ENCODE measurements at places on chromosomes 7 and 10.

- no peak for DNase-seq
Observed at GRCh38 chr10:35783305-35783838, 141.3 kb upstream of the FZD8 start.

GRCh38 chr7:108456845-108457540, 757 bp upstream of the NRCAM start:
- no peak for DNase-seq

- DNase-seq, result no peak
Observed at GRCh38 chr7:133207687-133208086, 45.2 kb upstream of the EXOC4 start.

DNA sequence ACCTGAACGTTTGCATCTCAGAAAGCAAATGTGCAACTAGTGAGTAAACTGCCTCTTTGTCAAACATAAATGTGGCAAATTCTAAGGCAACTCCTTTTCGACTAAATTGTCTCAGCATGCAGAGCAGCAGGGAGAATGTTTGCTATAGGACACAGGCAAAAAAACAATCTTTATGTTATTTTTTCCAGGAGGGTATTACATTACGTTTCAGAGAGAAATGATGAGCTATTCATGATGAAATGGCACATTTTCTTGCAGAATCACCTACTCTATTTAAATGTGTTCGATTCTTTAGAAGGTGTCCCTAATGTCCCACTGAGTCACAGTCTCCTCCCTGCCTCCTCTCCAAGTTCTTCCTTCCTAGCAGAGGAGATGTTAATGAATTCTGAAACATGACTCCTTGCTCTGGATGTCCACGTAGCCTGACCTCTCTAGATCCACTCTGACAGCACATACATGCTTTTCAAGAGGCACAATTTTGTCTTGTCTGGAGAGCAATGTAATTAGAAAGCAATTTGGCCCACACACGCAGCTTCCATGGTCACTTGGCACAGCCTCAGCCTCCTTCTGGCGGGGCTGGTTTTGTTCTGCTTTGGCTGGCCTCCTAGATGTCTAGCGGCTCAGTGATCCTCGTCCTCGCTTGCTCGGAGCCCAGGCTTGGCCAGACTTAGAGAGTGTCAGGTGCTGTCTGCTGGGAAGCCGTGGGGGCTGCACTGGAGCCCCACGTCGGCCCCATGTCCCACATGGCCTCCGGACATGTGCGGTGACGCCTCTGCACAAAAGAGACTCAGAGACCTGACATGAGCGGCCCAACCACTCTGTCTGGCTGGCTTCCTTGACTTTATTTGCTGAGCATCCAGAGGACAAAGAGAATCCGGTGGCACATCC, 125.7 kb upstream of the ZNF438 start:
- DNase-seq, result peak; percentile 86

DNA sequence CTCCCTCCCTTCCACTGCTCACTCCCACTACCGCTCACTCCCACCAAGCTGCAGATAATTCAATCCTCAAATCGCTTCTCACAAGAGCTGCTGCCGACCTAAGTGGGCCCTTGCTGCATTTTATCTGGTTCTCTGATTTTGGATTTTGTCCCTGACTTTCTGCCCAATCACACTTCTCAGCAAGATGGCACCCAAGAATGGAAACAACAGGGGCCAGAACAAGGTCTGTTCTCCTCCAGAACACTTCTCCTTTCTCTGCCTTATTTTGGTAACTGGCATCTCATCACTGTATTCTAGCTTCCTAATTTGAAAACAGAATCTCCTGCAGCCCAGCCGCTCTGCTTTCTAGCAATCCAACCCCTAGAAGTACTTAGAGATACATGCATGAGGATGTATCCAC, 172.8 kb downstream of the GRID1 start:
- DNase-seq, result no peak

- DNase-seq, result no peak
Observed at GRCh38 chr7:66206934-66207240, 1.8 kb downstream of the TPST1 start.

DNA sequence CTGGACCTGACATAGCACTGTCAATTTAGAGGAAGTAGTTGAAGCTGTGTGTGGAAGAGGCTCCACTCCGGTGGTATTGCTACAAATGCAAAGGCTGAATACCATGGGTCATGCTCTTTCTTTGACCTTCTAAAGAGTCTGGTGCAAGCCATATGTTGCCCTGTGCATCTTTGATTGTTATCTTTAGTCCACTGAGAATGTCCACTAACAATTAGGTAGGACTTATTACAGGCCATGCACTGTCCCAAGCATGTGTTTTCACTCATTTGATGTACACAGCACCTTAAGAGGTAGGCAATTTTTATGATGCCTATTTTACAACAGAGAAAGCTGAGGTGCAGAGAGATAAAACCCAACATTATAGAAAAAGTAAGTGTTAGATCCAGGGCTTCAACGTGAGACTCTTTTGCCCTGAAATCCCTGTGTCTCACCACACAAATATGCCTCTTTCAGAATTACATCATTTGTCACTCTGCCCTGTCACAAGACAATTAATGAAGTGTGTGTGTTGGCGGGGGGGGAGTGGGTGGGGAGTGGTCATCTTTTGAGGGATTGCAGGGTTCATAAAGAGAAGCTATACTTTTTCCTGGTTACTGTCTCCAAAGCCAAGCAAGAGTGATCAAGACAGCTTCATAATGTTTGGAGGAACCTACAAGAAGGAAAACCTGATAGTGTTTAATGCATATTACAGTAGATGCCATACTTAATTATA, 637.6 kb upstream of the IGFBP3 start:
- DNase-seq, result no peak

DNA sequence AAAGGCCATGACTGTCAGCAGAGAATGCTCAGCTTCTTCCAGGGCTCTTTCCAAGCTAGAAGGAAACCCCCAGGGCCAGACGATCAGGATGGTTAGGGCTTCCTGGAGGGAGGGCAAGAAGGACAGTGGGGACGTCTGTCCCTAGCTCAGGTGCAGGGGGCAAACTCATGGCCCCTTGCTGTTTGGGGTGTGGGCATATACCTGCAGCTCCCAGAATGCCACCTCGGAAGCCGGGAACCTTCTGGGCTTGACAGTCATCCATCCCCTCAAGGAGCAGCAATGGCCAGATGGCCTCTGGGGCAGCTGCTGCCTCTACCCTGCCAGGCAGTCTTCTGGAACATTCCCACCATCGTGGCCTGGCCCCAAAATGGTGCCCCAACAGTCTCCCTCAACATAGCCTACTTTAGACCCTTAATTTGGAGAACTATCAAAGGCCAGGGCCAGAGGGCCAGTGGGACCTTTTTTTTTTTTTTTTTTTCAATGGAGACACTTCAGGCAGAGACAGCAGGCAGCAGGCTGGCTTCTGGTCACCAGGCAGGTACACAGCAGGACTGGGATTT, 40.2 kb upstream of the ZMIZ1 start:
- DNase-seq, result no peak

- no peak for DNase-seq
Observed at GRCh38 chr10:3235996-3236510, 63.5 kb upstream of the PITRM1 start.

DNA sequence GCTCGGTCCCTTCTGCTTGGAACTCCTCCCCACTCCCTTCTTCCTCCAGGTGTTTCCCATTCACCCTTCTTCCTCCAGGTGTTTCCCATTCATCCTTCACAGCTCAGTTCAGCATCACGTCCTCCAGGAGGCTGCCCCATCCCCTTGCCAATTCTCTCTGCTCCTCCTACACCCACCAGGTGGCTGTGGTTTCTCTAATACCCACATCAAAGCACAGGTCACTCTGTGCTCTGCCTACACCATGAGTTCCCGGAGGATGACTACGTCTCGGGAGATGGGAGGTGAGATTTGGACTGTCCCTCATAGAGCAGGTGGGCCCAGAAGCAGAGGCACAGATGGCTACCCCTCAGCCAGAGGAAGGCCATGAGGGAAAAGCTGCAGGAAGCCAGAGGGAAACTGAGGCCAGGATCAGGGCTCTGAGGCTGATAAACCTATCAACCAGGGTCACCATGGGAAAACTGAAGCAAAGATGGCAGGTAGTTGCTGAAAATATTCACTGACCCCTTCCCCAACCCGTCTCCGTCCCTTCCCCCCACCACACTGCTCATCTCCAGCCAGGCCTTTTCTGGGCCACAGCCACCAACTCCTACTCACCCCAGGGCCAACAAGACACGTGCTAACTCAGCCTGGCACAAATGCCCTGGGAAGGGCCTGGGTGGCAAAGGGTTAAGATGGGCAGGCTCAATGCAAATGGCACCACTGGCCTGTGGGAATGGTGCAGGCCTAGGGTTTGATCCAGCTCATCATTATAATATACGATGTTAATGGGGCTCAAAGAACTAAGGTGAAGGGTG, 56.6 kb upstream of the CPXM2 start:
- no peak for DNase-seq

- DNase-seq, result no peak
Observed at GRCh38 chr10:10626734-10627133, 390.9 kb upstream of the CELF2 start.

- DNase-seq, result no peak
Observed at GRCh38 chr7:94392393-94392786, 2.3 kb upstream of the COL1A2 start.

- no peak for DNase-seq
Observed at GRCh38 chr7:85890244-85890811, 703.5 kb upstream of the SEMA3D start.

DNA sequence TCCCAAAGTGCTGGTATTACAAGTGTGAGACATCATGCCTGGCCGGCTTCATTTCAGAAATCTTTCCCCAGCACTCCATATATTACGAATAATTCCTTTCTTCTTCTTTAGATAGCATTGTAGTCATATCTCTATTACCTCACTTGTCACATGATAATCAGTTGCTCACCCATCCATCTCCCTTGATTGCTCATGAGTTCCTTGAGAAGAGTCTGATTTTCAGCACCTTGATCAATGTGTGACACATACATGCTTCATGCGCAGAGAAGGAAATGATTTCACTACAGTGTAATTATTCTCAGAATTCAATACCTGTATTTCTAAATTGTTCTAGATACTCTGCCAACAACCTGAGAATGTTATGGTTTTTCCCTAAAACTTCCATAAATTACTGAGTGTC, 26.7 kb upstream of the GGCT start:
- no peak for DNase-seq

- no peak for DNase-seq
Observed at GRCh38 chr7:137453356-137453755, 109.8 kb upstream of the PTN start.

DNA sequence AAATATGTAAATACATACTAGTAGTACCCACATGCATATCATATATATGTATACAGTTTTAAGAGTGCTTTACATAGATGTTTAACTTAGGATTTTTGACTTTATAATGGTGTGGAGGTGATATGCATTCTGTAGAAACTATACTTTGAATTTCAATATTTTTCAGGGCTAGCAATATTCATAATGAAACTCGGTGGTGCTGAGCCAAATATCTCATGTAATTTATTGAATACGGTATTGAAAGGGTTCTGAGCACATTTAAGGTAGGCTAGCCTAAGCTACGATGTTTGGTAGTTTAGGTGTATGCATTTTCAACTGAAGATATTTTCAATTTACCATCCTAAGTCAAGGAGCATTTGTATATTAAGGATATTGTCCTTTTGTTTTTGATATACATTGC, 36.0 kb downstream of the ZNRF2 start:
- no peak for DNase-seq

GRCh38 chr7:95240921-95241320, 83.4 kb downstream of the PON1 start:
- DNase-seq, result no peak

- DNase-seq, result no peak
Observed at GRCh38 chr10:100670828-100671479, 74.4 kb upstream of the PAX2 start.

DNA sequence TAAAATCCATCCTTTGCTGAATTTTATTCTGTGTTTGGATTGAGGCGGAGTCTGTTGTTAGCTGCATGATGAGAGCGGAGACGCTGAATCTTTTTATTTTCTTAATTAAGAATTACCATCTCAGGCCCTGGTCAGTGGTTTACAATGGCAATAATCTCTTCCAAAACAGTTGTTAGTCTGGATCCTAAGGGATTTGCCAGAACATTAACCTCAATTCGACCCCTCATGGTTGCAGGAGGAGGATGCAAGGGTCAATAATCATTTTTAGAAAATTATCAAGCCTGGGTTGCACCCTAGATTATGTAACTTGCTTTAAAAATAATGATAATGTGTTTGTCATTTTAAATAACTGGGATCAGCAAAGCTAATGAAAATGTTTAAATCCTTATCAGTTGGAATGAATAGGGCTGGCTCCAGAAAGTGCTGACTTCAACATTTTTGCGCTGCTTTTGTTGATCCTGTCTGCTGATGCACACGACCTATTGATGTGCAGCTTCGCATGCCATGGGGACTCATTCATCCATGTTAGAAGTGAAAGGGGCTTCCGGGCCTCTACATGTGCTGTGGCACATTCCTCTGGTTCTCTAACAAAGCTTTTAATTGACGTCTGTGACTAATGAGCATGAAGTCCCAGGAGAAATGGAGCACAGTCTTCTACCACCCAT, 80.7 kb upstream of the KIAA1217 start:
- DNase-seq, result peak; percentile 47

DNA sequence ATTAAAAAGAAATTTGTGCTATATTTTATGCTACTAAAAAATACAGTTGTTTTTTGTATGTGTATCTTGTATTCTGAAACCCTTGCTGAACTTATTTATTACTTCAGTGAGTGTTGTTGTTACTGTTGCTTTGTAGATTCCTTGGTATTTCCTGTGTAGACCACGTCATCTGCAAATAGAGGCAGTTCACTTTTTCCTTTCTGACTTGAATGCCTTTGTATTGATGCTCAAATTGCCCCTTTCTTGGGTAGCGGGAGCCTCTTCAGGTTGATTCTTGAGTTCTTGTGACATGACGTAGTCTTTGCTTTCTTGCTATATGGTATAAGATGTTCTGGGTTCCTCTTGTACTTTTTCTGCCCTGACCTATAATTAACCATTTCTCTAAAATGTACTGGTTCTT, 504.1 kb downstream of the SDK1 start:
- no peak for DNase-seq

GRCh38 chr7:92609921-92610518, 19.8 kb upstream of the FAM133B start:
- DNase-seq, result no peak

- DNase-seq, result peak; percentile 56
Observed at GRCh38 chr7:5692112-5692844, 89.2 kb downstream of the RNF216 start.

GRCh38 chr7:12481722-12482121, 78.1 kb upstream of the VWDE start:
- DNase-seq, result no peak

DNA sequence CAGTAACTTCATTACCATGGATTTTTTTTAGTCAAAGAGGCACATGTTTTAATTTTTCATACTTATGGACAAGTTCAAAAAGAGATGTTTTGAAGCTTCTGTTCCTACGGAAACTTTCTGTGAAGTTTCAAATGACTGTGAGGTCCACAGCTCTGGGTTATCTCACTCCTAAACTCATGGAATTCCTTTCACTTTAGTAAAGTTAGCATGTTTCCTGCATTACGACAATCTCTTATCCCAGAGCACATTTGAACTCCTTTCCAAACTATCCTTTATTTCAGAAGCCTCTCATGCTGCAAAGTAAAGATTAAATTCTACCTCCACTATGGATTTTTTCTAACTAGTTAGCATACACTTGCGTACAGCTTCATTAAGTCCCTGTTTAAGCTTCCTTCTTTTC, 15.3 kb upstream of the ADD3 start:
- no peak for DNase-seq

GRCh38 chr10:30443049-30443448, 9.1 kb downstream of the MAP3K8 start:
- DNase-seq, result no peak

- DNase-seq, result no peak
Observed at GRCh38 chr7:36605261-36606051, 118.8 kb downstream of the AOAH start.

Data from thyroid gland (tissue), 4 donors.